T-helper 17 cell (primary cell): ENCODE measurements at places on chromosomes 3 and 15.

DNA sequence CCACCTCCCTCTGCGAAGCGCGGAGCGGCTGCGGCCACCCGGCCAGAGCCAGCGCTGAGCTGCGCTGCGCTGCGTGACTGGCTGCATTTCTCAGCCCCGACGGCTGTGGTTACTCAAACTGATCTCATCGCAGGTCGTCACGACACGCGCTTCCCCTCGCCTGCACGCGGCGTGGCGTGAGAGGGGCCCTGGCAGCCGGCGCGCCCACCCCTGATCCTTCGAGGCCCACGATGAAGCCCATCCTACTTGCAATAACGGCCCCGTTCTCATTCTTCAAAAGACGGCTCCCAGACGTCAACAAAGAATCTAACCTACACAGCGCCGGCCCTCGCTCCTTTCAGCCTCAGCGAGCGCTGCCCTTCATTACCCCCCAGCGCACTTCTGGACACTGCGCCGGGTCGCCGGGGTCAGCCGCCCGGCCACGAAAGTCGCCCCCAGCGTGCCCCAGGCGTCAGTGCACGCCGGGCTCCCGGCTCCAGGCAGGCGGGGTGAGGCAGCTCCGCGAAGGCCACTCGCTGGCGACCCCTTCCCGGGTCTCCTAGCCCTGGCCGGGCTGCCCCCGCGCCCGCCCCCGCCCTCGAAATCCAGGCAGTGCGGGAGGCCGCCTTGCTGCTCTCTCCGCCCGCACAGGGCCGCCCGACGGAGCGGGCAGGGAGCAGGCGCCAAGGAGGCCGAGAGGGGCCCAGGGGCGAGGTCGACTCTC is 9.9 kb upstream of the LEKR1 start:
- DNase-seq = peak; percentile 16

- no peak for DNase-seq
Observed at GRCh38 chr3:129699199-129699598, 92.7 kb upstream of the PLXND1 start.

DNA sequence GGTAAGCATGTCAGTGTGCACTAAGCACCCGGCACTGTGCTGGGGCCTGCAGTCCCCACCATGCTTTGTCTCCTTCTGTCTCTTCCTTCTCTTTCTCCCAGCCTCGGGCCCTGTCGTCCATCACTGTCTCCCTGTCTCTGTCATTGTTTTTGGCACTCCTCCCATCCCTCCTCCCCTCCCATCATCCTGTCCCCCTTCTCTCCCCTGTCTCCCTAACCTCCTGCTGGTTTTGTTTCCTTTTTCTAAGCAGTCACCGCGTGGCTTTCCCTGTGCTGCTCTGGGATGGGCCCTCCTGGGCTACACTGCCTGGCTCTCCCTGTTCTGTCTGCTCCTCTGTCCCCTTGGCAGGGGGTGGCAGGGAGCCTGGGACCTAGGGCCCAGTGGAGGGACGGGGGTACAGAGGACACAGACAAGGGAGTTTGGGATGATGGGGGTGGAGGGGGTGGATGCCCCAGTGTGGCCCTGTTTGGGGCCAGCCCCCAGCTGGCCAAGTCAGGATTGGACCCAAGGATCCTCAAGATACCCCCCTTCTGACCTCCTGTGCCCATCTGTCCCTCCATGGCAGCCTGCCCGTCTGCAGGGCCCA is 5.7 kb downstream of the CHST13 start:
- no peak for DNase-seq

GRCh38 chr3:153439780-153440179 is 277.8 kb downstream of the RAP2B start:
- no peak for DNase-seq

- no peak for DNase-seq
Observed at GRCh38 chr3:13614607-13615006, 65.7 kb downstream of the FBLN2 start.

DNA sequence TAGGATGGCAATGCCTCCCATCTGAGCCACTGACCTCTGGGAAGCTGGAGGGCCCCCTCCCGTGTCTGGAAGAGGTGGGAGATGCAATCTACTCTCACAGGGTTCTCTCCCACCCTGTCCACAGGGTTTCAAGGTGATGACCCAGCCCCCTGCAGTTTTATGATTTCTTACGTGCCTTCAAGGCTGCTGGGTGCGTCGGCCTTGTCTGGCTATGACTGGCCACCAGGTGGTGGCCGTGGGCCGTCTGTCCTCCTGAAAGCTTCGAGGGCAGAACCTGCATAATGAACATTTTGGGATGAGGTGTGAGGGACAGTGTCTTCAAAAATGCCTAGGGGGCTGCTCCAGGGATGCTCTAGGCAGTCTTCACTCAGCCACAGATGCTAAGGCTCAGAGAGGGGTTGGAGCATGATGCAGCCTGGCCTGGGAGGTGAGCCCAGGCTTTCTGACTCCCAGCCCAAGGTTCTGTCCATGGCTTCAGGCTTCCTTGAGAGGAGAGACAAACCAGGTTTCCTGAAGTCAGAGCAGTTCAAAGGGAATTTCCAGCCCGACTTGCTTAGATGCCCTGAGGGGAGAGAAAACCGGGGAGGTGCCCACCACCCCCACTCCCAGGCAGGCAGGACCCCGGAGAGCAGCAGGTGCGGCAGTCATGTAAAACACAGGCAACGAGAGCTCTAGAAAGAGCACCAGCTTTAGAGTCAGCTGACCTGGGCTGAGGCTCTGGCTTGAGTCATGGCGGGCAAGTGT is 18.7 kb downstream of the ISG20 start:
- DNase-seq = no peak

DNA sequence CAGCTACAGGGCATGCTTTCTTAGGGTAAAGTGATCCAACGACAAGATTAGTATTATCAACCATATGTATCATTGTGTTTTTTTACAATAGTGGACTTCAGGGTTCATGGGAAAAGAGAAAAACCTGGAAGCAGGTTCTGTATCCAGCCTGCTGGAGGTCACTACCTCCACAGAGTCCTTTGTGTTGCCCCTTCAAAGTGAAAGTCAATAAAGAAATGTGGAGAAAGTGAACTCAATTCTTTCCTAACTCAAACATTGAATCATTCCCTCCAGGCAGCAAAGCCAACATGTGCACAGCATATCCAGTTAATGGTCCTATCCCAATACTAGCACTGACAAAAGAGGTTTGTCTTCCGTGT is 45.4 kb downstream of the FGF7 start:
- no peak for DNase-seq

DNA sequence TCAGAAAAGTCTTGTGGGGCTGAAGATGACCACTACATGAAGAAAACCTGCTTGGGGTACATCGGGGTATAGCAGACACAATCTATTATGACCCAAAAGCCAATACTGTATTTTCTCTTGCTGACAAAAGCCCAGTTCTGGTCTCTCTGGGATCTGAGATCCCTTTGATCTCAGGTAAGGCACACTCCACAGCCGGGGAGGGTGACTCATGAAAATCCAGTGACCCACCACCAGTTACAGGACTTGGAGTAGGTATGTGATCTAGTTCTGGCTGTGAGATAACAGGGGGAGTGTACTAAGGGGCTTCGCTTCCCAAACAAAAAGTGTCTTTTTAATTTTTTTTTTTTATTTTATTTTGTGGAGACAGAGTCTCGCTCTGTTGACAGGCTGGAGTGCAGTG is 193.3 kb downstream of the STT3B start:
- no peak for DNase-seq

- no peak for DNase-seq
Observed at GRCh38 chr3:187746059-187746441, 782 bp upstream of the BCL6 start.

DNA sequence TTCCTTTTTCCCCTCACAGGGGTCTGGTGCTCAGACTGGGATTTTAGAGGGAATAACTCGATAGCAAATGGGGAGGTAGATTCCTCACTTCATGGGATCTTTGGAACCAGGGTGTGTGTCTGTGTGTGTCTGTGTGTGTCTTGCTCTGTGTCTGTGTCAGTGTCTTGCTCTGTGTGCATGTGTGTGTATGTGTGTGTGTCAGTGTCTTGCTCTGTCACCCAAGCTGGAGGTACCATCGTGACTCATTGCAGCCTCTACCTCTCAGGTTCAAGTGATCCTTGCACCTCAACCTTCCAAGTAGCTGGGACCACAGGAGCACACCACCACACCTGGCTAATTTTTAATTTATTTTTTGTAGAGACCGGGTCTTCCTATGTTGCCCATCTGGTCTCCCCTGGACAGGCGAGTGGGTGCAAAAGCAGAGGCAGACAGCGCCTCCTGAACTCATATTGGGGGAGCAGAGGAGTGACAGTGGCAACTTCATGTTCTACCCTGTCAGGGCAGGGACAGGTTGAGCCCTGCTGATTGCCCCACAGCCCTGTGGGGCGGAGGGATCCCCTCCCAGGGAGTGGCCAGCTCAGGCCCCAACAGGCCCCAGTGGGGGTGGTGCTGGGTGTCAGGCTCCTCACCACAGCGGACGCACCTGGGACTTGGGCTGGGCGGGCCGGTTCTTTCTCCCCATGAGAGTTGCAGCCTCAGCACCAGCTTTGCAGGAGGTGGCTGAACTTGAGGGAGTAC is 10.4 kb upstream of the SEMA4B start:
- no peak for DNase-seq

DNA sequence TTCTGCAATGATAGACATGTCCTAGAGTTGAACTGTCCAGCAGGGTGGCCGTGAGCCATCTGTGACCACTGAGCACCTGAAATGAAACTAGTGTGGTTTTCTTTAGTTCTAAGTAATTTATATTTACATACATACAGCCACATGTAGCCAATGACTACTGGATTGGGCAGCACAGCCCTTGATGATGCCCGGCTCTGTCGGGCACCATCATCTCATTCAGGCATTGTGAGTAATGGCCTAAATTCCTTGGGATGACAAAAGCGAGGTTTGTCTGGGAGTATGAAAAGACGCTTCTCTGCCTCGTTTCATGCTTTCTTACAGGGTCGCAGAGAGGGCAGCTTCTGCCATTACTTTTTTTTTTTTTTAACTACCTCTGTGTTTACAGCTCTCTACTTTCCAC is 251.9 kb upstream of the HES1 start:
- no peak for DNase-seq

DNA sequence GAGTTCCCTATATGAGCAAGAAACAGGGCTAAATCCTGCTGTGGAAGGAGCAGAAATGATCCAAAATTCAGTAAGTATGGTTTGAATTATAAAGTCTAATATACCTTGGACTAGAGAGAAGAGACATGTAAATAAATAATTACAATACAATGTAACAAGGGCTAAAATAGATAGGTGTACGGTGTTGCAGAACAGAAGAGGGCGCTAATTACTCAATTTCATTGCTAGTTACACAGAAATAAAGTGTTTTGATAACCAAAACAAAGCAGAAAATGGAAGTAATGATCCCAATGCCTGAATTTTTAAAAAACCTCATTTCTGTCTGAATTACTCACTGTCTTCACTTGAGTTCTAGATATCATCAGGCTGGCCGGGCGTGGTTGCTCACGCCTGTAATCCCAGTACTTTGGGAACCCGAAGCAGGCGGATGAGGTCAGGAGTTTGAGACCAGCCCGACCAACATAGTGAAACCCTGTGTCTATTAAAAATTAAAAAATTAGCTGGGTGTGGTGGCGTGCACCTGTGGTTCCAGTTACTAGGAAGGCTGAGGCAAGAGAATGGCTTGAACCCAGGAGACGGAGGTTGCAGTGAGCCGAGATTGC is 8.3 kb upstream of the PLCH1 start:
- DNase-seq = no peak

DNA sequence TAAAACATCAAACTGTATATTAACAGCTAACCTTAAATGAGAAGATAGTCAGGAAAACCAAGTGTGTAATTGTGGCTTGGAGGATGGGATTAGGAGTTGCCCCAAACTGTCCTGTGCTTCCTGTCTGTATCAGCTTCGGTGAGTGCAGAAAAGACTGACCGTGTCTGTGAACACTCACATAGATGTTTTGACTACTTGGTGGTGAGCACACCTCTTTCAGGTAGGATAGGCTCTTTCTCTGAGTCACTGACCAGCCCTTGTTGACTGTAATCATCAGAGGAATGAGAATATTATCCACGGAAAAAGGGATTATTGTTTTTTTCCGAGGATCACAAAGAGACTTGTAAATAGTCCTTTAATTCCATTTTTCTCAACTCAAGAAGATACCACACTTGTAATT is 51.5 kb downstream of the GMNC start:
- DNase-seq = no peak

- DNase-seq = no peak
Observed at GRCh38 chr3:141094790-141095545, 43.8 kb downstream of the SPSB4 start.

DNA sequence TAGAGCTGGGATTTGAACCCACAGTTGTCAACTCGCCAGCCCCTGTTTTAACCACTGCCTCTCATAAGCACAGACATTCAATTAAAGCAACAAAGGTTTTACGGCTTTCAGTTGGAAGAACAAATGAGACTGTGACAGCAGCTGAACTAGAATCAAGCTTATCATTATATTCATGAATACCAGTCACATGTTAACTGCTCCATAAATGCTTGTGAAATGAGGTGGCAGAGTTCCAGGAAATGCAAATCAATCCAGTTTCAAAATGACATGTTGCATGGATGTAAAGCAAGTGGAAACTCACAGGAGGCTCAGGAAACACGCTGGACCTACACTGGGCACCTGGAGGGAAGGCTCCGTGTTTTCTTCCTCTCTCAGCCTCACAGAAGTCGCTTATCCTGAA is 3.9 kb downstream of the GP5 start:
- no peak for DNase-seq

GRCh38 chr15:42984493-42985034 is 64.0 kb upstream of the TTBK2 start:
- no peak for DNase-seq

DNA sequence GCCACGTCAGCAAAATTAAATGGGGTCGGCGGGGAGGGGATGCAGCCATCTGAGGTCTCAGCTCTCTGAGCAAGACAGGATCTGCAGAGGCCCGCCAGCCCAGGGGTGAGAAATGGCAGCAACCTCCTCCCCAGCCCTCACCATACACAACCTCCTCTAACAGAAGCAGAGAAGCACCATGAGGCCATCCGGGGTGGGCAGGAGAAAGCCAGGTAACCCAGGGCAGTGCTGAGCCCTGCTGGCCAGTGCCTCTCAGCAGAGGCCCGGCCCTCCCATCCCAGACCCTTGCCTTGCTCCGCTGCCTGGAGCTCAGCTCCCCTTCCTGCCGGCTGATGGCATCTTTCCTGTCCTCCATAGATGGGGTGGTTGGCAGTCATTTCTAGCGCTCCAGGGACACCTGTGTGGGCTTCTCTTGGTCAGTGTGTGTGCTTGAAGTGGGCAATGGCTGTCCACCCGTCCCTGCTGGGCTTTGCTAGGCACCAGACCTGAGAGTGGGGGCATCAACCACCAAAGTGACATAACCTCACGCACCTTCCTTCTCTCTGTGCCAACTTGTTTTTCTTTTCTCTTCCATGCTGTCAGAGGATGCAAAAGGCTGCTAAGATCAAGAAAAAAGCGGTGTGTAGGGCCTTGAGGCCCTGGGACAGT is 175.8 kb downstream of the NSMCE3 start:
- DNase-seq = no peak
